ENCODE measurements at places on chromosomes 4 and X.

DNA sequence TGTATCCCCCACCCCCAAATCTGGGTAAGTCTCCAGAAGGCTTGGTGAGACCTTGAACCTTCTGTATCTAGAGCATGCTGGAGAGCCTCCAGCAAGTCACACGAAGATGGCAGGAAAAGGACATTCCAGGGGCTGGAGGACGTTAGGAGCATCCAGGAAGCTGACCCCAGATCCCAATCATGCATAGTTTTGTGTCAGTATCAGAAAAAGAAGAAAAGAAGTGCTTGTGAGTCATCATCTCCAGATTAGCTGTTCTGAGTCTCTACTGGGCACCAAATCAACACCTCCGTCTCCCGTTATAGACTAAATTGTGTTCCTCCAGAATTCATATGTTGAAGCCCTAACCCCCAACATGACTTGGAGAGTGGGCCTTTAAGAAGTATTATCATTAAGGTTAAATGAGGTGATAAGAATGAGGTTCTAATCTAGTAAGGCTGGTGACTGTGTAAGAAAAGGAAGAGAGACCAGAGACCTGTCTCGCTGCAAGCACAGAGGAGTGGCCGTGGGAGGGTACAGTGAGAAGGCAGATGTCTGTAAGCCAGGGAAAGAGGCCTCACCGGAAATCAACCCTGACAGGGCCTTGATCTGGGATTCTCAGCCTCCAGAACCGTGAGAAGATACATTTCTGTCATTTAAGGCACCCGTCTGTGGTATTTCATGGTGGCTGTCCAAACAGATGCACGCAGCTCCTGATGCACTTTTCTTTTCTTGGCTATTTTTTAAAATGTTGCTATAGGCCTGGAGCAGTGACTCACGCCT, 38.1 kb upstream of the CLDN24 start:
- no peak overlapping the region for H3K27ac ChIP-seq
- no peaks in the 10 kb centered on the region for H3K36me3 ChIP-seq
- peaks cover 2% of the 10 kb centered on the region for H3K27me3 ChIP-seq
- DNase-seq = no peak
- H3K4me3 ChIP-seq = no peak overlapping the region
- H3K4me1 ChIP-seq = no peaks in the 10 kb centered on the region

GRCh38 chr4:10080589-10081217, 35.9 kb downstream of the WDR1 start:
- peaks cover 100% of the 10 kb centered on the region for H3K36me3 ChIP-seq
- no peak overlapping the region for H3K4me3 ChIP-seq
- H3K27me3 ChIP-seq = no peaks in the 10 kb centered on the region
- H3K4me1 ChIP-seq = peaks cover 4% of the 10 kb centered on the region
- H3K27ac ChIP-seq = no peak overlapping the region
- DNase-seq = peak; percentile 11

DNA sequence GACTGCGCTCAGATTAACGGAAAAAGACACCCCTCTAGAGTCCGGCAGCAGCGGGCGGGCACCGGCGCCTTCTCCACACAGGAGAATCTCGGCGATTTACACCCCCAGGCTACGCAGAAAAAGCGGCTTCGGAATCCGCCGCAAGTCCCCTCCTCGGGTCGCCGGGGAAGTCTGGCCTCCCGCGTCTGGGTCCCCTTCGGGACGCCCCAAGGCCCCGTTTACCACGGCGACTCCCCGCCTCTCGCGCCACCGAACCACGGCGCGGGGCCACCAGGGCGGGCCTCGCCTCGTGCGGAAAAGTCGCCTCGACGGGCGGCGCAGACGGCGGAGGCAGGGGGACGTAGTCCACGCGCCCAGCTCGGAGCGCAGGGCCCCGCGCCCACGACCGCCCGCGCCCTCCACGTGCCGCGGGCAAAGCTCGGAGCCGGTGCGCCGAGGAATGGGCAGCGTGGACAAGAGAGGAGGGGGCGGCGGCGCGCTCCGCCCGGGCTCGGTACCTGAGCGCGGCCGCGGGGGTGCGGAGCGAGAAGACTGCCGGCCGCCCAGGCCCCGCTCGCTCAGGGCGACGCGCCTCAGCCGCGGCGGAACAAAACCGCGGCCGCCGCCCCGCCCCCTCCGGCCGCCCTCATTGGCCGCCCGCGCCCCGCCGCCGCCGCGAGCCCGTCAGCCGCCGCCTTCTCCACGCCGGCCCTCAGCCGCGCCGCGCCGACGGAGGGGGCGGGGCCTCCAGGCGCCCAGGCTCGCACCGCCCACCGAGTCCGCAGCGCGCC, at the start of gene FAM53A:
TSS of gene FAM53A (minus strand) at position 578 of the 770 bp plus-strand sequence. CDS start 15,572 bp downstream, outside the sequence.
- peak within 1 kb of the TSS; percentile 95 for H3K4me3 ChIP-seq
- H3K36me3 ChIP-seq = no peaks in the 10 kb centered on the region
- peak; percentile 84 for DNase-seq
- no peaks in the 10 kb centered on the region for H3K27me3 ChIP-seq

DNA sequence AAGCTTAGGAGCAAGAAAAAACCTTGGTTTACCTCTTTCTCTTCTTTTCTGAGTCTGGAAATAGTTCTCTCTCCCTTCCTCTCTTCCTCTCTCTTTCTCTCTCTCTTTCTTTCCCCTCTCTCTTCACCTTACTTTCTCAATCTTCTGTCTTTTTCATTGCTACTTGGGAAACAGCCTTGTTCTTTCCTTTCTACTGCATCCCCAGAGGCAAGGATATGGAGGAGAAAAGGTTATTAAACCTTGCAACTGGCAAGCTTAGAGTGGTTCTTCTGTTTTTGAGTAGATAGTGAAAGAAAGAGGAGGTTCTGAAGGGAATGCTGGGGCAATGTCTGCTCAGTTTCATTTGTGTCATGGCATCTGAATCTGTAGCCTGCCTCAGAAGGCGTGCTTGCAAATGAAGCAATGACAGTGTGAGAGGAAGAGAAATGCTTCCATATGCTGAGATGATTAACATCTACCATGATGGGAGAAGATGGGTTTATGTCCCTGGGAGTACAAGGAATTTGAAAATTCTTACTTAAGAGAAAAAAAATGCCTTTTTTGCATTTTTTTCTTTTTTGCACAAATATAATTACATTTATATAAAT, 190.6 kb downstream of the CEP135 start:
- no peaks in the 10 kb centered on the region for H3K4me1 ChIP-seq
- no peaks in the 10 kb centered on the region for H3K27me3 ChIP-seq
- no peaks in the 10 kb centered on the region for H3K36me3 ChIP-seq
- H3K4me3 ChIP-seq = no peak overlapping the region
- no peak overlapping the region for H3K27ac ChIP-seq

GRCh38 chr4:70099206-70099605, 49.0 kb downstream of the HTN1 start:
- H3K4me3 ChIP-seq = no peak overlapping the region
- H3K4me1 ChIP-seq = no peaks in the 10 kb centered on the region
- no peaks in the 10 kb centered on the region for H3K27me3 ChIP-seq
- H3K27ac ChIP-seq = no peak overlapping the region

Measured in tibial artery (tissue), 4 donors.